ENCODE measurements at places on chromosomes 1 and 21.

DNA sequence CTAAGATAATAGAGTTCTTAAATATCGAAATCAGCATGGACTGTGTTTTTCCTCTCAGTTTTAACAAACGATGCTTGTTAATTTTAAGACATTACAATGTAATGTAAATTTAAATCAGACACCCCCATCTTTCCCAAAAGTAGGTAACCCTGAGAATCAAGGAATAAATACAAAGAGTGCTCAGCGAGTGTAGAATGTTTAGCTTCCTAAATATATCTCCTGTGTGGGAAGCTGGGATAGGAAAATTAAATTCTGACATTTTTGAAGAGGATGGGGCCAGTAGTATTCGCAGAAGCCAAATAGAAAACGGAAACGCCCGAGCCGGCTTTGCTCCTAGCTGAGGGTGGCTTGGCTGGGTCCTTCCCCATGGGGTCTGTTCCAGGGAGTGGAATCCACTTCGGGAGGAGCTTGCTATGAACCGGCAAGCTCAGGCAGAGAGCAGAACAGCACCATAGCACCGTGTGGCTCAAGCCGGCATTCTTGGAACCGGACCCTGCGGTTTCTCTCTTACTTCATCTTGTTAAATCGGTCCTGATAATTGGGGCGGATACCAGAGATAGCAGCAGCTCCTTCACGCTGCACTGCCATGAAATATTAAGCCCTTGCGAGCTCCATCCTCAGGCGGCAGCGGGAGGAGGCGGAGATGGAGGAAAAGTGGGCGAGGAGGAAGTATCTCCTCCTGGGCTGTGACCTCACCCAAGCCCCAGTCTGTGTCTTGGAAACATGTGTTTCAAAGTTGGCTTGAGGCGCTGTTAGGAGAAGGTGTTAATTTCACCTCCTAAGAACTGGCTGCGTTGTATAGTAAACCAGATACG lies 24.9 kb downstream of the MAP3K7CL start:
- no peaks in the 10 kb centered on the region for H3K4me1 ChIP-seq
- H3K36me3 ChIP-seq, result no peaks in the 10 kb centered on the region
- peak; percentile 20 for DNase-seq
- H3K27me3 ChIP-seq, result no peaks in the 10 kb centered on the region
- H3K4me3 ChIP-seq, result peak overlapping the region; percentile 26

DNA sequence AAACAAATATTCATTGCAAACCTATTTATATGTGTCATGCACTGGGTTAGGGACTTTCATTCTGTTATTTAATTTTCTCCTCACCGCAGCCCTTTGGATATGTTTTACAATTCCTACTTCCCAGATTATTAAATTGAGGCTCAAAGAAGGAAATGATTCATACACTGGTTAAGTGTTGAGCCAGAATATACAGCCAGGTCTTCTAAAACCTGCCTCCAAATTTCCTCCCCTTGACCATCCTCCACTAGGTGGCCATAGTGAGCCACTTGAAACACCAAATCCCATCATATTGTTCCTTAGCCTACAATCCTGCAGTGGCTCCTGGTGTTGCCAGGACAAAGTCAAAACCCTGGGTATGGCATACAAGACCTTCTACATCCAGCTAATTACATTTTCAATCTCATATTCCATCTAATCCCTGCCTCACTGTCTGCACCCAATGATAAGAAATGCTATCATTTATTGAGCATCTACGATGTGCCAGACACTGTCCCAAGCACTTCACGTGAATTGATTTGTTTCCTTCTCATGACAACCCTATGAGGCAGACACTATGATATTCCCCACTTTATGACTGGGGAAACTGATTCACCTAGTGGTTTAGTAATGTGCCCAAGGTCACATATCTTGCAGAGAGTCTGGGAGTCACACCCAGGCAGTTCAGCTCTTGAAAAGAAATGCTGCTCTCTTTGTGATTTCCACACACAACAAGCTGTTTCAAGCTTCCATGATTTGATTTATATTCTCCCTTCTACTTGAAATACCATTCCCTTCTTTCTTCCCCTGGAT lies 23.6 kb upstream of the KIRREL1 start:
- H3K27me3 ChIP-seq, result no peaks in the 10 kb centered on the region
- no peaks in the 10 kb centered on the region for H3K36me3 ChIP-seq
- H3K4me1 ChIP-seq, result no peaks in the 10 kb centered on the region
- H3K27ac ChIP-seq, result no peak overlapping the region

DNA sequence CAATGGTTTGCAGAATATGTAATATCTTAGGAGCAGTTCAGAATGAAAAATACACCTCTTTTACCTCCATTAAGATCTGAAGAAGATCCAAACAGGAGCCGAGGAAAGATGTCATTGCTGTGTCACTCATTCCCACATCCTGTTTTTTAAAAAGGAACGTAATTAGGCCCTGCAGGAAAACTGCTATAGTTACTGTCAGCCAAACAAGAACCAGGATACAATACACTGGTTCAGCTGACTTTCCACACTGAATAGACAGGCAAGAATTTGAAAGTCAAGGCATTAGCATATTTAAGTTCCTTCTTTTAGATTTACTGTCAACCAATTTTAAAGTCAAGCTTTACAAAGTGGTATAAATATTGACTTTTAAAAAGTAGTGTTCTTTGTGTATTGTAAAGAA lies 63.8 kb downstream of the IARS2 start:
- no peaks in the 10 kb centered on the region for H3K4me1 ChIP-seq
- no peak overlapping the region for H3K4me3 ChIP-seq
- H3K27me3 ChIP-seq, result no peaks in the 10 kb centered on the region
- no peak overlapping the region for H3K27ac ChIP-seq

- H3K4me1 ChIP-seq, result no peaks in the 10 kb centered on the region
- H3K27ac ChIP-seq, result no peak overlapping the region
- H3K27me3 ChIP-seq, result no peaks in the 10 kb centered on the region
- H3K4me3 ChIP-seq, result no peak overlapping the region
Measured at GRCh38 chr1:24981631-24982005, 51.5 kb upstream of the RUNX3 start.

- no peak overlapping the region for H3K4me3 ChIP-seq
- DNase-seq, result no peak
- no peaks in the 10 kb centered on the region for H3K4me1 ChIP-seq
- H3K27ac ChIP-seq, result no peak overlapping the region
Measured at GRCh38 chr1:34320053-34320669, 143.5 kb downstream of the C1orf94 start.

- no peak overlapping the region for H3K4me3 ChIP-seq
- H3K27ac ChIP-seq, result peak overlapping the region; percentile 91
- no peaks in the 10 kb centered on the region for H3K36me3 ChIP-seq
- H3K4me1 ChIP-seq, result peaks cover 20% of the 10 kb centered on the region
- no peaks in the 10 kb centered on the region for H3K27me3 ChIP-seq
- peak; percentile 94 for DNase-seq
Measured at GRCh38 chr1:182143154-182143657, 81.7 kb upstream of the ZNF648 start.

DNA sequence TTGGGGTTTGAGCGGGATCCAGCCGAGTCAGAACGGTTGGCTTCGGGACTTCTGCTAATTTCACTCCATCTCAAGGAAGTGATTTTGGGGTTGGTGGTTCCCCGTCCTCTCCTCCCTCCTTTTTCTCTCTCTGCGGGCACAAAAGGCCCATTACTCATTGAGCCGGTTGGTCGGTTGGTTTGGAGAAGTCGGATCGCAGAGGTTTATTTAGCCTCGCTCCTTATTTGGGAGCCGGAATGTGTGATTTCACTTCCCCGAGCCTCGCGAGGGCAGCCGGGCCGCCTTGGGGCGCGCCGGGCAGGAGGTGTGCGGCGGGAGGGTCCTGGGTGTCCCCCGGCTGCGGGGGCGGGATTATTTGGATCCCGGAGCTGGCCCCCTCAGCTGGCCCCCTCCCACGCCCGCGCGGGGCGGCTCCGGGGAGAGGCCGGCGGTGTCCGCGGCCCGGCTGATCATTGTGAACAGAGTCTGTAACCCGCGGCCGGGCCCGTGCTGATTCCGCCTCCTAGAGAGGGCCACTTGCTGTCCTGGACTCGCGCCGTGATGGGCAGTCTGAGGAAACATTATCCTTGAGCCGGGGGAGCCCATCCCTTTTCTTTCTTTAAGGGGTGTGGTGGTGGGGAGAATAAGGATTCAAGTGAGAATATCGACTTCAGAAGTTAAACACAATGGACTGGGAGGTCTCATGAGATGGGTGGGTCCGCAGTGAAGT lies 1.2 kb downstream of the MAPKAPK2 start:
- peak overlapping the region; percentile 66 for H3K4me3 ChIP-seq
- peaks cover 20% of the 10 kb centered on the region for H3K4me1 ChIP-seq
- peak overlapping the region; percentile 88 for H3K27ac ChIP-seq
- H3K27me3 ChIP-seq, result no peaks in the 10 kb centered on the region

GRCh38 chr1:180157576-180158057 lies 2.9 kb downstream of the QSOX1 start:
- H3K4me1 ChIP-seq, result peaks cover 16% of the 10 kb centered on the region
- no peak overlapping the region for H3K27ac ChIP-seq
- H3K4me3 ChIP-seq, result no peak overlapping the region
- DNase-seq, result no peak

DNA sequence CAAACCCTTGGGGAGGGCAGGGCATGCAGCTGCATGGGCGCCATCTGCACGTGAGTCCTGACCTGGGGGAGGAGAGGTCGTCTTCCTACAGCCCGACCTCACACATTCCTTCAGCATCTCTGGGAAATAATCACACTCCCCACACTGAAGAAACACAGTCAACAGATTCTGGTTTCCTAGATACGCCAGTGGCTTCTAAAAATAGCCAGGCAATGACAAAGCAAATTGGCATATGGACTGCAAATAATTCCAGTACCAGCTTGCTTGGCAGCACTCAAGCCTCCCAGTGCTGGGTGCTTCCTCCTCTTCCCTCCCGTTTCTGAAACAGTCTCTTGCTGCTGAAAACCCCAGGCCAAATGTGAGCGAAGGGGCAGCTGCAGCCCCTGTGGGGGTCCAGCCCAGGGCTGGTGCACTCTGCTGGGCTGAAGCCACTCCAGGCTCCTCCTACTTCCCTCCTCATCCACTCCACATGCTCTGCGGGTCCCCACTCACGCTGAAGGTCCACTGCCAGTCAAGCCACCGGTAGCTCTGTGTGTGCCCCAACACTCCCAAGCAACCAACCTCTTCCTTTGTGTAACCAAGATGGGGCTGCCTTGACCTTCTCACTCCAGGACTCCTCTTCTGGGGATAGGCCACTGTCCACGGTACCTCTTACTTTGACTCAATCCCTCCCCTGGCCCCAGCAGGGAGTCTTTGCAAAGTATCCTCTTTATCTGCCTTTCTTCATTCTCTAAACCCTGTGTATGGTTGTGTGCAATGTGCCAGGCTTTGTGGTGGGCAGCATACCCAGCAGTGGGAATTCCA lies 69.0 kb downstream of the KCND3 start:
- DNase-seq, result no peak
- no peaks in the 10 kb centered on the region for H3K36me3 ChIP-seq
- H3K4me3 ChIP-seq, result no peak overlapping the region
- H3K27me3 ChIP-seq, result no peaks in the 10 kb centered on the region
- no peaks in the 10 kb centered on the region for H3K4me1 ChIP-seq

DNA sequence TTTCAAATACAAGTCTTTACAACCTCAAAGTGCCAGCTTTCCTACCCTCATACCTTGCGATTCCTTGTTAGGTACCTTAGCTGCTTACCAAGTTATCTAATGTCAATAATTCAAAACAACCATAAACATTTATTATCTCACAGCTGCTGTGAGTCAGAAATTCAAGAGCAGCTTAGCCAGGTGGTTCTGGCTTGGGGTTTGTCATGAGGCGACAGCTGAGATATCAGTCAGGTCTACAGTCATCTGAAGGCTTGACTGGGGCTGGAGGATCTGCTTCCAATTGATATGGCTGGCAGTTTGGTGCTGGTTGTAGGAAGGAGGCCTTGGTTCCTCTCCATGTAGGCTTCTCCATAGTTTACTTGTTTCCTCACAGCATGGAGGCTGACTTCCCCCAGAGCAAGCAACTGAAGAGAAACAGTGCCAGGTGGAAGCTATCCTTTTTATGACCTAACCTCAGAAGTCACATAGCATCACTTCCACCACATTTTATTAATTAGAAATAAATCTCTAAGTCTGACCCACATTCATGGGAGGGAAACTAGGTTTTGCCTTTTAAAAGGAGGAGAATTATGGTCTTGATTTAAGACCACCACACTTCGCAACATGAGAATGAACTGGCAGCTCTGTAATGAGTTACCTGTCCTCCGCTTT lies 103.3 kb upstream of the FGGY start:
- no peak overlapping the region for H3K4me3 ChIP-seq
- H3K36me3 ChIP-seq, result no peaks in the 10 kb centered on the region
- H3K27ac ChIP-seq, result no peak overlapping the region
- no peaks in the 10 kb centered on the region for H3K27me3 ChIP-seq
- DNase-seq, result no peak

DNA sequence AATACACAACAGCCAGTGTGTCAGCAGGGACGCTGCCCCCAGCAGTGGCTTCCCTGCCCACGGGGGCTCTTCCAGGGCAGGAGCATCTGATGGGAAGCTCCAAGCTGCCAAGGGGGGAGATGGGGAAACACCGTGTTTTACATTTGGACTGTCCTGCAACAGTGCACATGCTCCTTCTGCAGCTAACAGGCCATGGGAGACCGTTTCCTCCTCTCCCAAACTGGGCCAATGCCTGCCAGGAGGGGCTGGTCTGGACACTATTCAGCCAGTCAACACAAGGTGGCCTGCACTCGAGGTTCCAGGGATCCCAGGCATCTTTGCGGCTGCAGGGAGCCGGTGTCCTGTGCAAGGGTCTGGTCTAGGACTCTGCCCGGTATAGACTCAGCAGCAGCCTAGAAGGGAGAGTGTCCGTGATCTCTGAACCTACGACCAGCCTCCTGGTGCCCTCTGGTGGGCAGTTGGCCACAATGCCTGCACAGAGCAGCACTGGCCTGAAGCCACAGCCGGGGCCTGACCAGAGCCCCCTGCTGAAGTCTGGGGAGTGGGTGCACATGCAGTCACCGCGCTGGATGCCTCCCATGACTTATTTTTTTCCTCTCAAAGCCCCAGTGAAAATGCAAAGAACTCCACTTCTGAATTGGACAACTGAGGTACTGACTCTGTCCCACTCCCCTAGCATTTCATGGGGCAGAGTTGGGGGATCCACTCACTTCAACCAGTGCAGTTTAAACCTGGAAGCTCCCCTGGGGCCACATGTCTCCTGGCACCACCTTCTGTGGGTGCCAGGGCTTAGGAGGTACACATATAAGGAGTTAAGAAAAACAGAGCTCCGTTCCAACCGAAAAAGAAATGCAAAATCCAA lies 33.3 kb downstream of the RCC2 start:
- no peak overlapping the region for H3K27ac ChIP-seq
- H3K4me1 ChIP-seq, result no peaks in the 10 kb centered on the region
- DNase-seq, result peak; percentile 53
- H3K27me3 ChIP-seq, result no peaks in the 10 kb centered on the region

DNA sequence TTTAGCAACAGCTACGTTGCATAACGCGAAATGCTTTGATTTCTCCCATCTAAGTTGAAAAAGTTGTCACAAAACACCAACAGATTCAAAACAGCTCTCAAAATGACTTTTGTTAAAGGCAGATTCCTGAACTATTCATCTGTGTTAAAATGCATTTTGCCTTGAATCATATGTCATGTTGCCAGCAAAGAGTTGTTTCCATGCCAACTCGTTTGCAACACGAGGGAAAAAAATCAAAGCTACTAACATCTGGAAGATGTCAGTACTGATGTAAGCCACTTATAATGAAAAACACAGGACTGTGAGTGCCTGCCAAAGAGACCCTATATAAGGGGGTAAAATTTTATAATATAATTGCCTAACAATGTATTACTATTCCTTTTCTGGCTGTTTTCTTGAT lies 182.7 kb upstream of the PTBP2 start:
- H3K27me3 ChIP-seq, result no peaks in the 10 kb centered on the region
- no peaks in the 10 kb centered on the region for H3K36me3 ChIP-seq
- DNase-seq, result peak; percentile 29
- no peak overlapping the region for H3K27ac ChIP-seq
- no peaks in the 10 kb centered on the region for H3K4me1 ChIP-seq

Data from ovary (tissue), 10 donors.